ENCODE measurements at places on chromosomes 3 and 15.

DNA sequence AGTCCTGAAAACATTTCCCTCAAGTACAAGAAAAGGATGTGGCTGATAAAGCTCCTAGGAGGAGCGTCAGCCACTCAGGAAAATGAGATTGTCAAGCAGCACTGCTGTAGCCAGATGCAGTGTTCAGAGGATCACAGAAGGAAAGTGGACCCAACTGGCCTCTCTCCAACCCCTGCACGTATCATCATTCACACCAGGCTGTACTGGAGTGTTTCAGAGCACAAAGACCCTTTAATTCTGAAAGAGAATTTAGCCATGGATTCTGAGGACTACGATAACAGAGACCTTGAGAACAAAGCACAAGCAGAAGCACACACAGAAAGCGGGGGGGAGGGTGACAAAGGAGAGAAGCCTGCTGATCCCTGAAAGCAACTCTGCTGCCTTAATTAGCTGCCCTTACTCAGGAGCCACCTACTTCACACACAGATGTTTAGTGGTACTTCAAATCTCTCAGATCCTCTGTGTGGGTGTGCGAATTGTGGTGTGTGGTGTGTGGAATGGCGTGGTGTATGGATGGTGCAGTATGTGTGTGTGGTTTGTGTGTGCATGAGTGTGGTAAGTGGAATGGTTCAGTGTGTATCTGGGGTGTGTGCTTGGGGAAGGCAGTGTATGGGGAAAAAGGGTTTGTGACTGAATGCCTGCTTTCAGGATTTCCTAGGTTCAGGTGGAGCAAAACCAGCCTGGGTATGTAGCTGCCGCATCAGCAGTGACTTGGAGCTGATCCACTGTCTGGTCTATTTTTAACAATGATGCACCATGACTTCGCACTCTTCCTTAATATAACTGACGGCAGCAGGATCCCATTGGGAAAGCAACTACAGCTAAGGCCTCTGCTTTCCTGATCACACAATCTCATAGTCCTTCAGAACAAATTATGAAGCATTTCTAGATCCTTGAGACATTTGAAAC, 192.5 kb downstream of the RSL24D1 start:
- DNase-seq = no peak

DNA sequence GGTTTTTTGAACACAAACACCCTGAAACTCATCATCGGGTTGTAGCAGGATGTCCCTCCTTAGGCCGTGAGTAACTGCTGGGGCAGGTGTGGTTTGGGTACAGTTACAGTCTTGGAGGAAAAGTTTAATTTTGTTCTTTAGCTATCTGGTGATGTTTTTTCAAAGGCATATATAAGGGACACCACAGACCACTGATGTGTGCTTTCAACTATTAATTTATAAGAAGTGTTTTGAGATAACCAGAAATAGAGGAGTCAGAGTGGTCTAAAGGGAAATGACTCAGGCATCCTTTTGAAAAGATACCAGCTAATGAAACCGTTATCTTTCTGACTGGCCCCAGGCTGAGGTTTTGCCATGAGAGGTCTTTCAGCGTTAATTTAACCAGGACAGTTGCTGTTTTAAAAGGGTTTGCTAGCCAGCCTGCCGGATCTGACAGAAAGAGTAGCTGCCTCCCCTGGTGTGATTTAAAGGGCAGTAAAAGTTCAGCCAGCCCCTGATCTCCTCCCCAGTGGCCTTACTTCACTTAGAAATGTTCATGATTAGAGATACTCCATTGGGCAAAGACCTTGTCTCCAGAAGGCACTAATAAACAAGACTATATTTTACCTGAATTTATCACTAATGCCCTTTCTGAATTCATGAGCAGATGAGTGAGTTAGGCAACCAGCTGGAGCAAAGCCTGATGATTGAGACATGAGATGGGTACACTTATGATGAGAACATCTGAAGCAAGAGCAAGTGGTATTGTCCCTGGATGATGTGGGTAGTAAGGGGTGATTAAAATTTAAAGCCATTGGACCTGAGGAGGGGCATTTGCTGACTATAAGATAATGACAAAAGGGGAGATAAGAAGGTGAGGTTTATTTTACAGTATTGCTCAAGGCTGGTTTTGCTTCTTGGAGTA, 482.5 kb upstream of the TBL1XR1 start:
- no peak for DNase-seq

DNA sequence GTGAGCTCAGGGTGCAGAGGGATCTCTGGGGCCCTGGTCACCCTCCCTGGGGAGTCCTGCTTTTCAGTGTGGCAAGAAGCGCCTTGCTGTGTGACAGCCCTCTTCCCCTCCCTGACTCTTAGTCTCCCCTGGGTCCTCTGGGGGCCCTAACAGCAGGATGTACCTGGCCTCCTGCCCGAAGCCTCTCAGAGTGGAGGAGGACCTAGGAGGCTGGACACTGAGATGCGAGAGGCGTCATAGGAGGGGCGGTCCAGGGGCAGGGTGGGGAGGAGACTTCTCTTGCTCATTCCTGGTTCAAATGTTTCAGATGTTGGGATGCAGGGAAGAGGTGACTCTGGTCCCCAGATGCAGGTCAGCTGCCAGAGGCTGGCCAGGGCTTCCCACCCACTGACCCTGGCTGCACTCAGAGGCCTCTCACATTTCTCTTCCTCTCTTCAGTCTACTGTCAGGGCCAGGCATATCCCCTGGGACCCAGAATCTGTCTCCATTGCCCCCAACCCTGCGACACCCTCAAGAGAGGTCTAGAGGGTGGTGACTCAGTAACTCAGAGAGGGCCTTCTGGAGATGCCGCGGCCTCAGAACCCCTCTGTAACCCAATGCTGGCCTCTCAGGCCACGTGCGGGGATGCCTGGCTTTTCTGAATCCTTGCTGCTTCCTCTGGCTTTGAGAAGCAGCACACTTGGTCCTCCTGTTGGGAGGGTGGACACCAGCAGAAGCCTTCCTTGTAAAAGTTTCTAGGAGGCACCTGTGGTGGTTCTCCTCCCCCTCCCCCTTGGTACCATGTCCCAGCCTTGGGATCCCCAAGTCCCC, 25.9 kb downstream of the SNX33 start:
- no peak for DNase-seq

DNA sequence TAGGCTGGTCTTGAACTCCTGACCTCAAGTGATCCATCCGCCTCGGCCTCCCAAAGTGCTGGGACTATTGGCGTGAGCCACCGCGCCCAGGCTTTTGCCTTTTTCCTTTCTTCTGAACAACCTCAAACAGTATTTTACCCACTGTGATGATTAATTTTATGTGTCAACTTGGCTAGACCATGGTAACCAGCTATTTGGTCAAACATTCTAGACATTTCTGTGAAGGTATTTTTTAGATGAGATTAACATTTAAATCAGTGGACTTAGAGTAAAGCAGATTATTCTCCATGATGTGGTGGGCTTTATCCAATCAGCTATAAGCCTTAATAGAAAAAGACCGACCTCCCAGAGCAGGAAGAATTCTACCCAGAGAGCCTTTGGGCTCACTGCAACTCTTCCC, 6.0 kb downstream of the SPATA12 start:
- DNase-seq = no peak

- DNase-seq = no peak
These were observed 287.6 kb downstream of the SOX2 start for GRCh38 chr3:181999314-181999713.

DNA sequence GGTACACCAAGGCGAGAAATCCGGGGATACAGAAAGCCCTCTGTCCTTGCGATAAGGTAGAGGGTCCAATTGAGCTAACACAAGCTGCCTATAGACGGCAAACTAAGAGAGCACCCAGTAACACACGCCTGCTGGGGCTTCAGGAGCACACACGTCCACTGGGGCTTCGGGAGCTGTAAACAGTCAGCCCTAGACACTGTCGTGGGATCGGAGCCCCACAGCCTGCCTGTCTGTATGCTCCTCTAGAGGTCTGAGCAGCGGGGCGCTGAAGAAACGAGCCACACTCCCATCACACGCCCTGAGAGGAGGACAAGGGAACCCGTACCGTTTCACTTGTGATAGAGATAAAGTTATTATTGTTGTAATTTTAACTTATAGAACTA, 486 bp downstream of the SAMMSON start:
- no peak for DNase-seq

DNA sequence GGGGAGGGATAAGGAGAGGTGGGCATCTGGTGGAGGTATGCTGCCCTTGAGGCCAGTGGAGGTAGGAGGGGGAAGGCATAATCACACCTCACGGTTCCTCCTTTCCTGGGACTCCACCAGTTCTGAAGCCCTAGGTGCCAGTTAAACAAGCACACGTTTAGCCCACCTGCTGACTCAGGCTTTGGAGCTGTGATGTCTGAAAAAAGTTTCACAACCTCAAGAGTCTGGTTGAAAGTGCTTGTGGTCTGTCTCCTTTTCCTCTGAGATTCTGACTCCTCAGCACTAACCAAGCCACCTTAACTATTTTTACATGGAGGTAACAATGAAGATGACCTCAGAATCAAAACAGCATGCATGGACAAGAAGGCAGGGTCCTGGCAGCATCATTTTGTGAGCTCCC, 23.0 kb downstream of the HPS3 start:
- DNase-seq = no peak

DNA sequence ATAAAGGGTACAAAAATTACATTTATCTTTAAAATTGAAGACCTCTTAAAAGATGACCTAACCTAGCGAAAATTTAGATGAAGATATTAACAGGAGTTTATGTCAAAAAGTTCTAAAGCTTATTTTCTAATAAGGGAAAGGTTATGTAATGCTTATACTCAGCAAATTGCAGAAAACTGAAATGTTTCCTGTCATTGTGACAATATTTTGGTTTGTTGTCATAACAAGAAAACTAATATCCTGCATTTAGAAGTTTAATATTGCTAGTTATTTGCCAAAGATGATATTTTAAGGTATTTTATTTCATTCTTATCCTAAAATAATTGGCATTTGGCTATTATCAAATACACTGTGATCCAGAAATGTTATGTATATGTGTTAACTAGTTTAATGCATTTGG, 294.5 kb downstream of the C3orf38 start:
- DNase-seq = no peak
